ENCODE measurements at places on chromosomes 4 and X. TPM values are rescaled to one million over a fixed set of nuclear protein-coding genes. Genes with fewer than 3 reads are reported as not detected.

DNA sequence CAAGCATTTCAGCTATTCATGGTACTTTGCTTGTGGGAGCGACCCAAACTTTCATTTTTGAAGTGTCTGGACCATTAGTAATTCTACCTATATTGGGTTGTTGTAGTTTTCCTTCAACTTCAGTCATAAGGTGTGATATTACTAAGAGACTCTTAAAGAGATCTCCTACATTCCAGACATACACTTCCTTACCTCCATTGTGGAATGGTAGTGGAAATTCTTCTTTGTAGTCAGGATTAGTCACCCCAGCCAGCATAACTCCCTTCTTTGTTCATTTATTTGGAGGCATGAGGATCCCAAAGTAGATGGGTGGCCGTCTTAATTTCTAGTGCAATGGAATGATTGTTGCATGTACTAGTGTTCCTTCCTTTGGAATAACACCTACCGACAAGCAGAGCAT lies 991.4 kb downstream of the ARAP2 start:
- DNase-seq, result no peak

Gene CLNK
- 2.0 TPM for total RNA-seq

GRCh38 chr4:130183096-130183495 lies 1087.1 kb downstream of the C4orf33 start:
- no peak for DNase-seq

Gene MED28
- total RNA-seq, result 86.2 TPM

Gene REPS2
- 3.8 TPM for total RNA-seq

DNA sequence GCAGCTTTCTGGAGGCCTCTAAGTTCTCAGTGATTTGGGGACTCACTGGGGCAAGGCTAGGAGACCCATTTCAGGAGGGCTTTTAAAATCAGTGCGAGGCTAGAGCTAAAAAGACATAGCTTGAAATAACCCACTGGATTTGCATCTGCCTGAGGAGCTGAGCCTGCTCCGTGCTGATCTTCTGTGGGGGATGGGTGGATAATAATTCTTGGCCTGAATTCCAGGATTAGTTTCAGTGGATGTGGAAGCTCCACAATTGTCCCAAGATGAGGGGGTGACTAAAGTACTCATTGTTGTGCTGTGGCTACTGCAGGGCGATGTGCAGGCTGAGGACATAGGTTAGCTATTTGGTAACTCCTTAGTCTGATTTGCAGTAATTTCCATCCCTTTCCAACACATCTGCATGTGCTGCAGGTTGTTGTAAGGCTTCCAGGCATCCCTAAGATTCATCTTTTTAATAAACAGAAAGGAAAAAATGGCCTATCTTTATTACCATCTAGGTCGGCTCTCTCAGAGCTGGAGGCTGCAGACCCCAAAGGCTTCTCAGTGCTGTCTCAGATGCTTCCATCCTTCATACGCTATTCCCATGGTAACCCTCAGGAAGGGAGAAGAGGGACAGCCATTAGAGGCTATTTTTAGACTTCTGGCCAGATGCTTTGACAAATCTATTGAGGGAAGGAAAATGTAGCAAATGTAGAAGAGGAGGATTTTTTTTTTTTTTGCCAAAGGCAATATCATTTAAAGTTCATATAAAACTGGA lies 63.4 kb downstream of the GRXCR1 start:
- no peak for DNase-seq

Gene DMD
- total RNA-seq, result 61.4 TPM

GRCh38 chrX:68163441-68163840 lies 269.9 kb downstream of the OPHN1 start:
- DNase-seq, result no peak

Gene CSN1S1
- not detected for total RNA-seq

DNA sequence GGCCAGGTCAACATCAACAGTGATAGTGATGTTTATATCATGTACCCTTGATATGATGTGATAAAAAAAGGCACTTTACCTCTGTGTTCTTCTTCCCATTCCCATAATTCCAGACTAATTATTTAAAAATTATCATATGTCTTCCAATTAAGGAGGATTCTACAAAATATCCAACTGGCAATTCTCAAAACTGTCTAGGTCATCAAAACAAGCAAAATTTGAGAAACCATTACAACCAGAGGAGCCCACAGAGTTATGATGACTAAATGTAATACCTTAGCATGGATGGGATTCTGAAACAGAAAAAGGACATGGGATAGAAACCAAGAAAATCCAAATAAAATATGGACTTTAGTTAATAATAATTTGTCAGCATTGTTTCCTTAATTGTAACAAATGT lies 428.6 kb upstream of the AMOT start:
- DNase-seq, result no peak

Measured in OCI-LY7 (cell line).